ENCODE measurements at places on chromosomes 1 and 21. TPM values are rescaled to one million over a fixed set of nuclear protein-coding genes. Genes with fewer than 3 reads are reported as not detected.

Gene CD5L
- total RNA-seq: not detected

Gene ESPN
- total RNA-seq: 2.2 TPM

Gene AHDC1
- total RNA-seq: 33.0 TPM

Gene POGZ
- 96.7 TPM for total RNA-seq

Gene AIRE
- 0.11 TPM for total RNA-seq
